Effector memory CD8-positive, alpha-beta T cell (primary cell): ENCODE measurements at places on chromosomes 13 and 19.

GRCh38 chr13:94335761-94336526, 143.5 kb downstream of the DCT start:
- no peak for DNase-seq
- no peaks in the 10 kb centered on the region for H3K36me3 ChIP-seq
- H3K27me3 ChIP-seq = no peaks in the 10 kb centered on the region
- H3K4me3 ChIP-seq = no peak overlapping the region

DNA sequence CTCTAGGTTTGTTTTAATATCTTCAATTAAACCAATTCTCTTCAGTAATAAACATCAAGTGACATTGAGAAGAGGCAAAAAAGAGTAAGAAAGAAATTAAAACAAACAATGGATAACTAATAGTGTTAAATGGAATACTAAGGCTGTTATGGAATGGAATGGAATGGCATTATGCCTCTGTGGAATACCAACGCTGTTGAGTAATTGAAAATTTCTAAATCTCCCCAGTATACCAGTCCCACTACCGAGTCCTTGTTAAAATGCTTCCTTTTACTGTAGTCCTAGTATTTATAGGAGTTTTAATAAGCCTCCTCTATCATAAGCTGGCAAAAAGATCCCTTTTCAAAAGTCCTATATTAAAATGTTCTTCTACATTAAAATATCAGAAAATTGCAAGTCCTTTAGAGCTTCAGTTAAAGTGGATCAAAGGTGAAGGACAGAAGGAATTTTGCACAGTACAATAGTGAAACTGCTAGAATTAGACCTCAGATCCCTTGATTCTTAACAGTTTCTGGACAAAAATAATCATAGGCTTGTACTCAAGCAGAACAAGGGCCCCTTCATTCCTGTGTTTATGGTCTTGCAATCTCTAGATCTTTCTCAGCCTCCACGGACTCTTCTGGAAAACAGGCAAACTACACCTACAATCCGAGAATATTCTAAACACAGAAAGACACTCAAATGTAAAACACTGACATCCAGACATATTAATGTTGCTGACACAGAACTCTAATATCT, 128.2 kb downstream of the PCDH9 start:
- no peaks in the 10 kb centered on the region for H3K27me3 ChIP-seq
- DNase-seq = no peak
- H3K4me3 ChIP-seq = no peak overlapping the region
- H3K27ac ChIP-seq = no peak overlapping the region

- no peak overlapping the region for H3K4me3 ChIP-seq
- peaks cover 11% of the 10 kb centered on the region for H3K27me3 ChIP-seq
- no peaks in the 10 kb centered on the region for H3K36me3 ChIP-seq
- no peak for DNase-seq
- no peak overlapping the region for H3K27ac ChIP-seq
Measured at GRCh38 chr13:98254513-98254912, 77.4 kb upstream of the RNF113B start.

GRCh38 chr19:44847144-44848035, 1.3 kb downstream of the NECTIN2 start:
- no peak for DNase-seq
- H3K4me3 ChIP-seq = peak overlapping the region; percentile 90
- H3K27ac ChIP-seq = peak overlapping the region; percentile 82
- H3K36me3 ChIP-seq = peaks cover 15% of the 10 kb centered on the region
- H3K27me3 ChIP-seq = peaks cover 16% of the 10 kb centered on the region
- H3K4me1 ChIP-seq = peaks cover 20% of the 10 kb centered on the region

DNA sequence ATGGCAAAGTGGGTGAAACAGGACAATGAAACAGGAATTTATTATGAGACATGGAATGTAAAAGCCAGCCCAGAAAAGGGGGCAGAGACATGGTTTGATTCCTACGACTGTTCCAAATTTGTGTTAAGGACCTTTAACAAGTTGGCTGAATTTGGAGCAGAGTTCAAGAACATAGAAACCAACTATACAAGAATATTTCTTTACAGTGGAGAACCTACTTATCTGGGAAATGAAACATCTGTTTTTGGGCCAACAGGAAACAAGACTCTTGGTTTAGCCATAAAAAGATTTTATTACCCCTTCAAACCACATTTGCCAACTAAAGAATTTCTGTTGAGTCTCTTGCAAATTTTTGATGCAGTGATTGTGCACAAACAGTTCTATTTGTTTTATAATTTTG, 8.6 kb downstream of the CLN5 start:
- H3K27ac ChIP-seq = no peak overlapping the region
- peaks cover 32% of the 10 kb centered on the region for H3K36me3 ChIP-seq
- no peak for DNase-seq
- H3K4me1 ChIP-seq = no peaks in the 10 kb centered on the region

DNA sequence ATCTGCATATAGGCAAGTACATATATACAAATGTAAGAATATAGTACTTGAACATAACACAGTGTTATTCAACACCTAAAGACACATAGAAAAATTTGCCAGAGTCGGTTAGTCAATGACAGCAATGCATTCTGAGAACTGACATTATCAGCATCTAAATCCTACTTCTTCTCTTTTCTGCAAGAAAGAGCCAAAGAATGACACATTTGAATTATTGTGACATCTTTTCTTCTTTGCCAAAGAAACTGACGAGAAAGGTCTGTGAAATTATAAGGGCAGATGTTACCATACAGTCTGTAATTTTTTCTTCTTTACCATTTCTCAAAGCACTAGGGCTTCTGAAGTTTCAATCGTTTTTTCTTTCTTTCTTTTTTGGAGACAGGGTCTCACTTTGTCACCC, 350.9 kb upstream of the NBEA start:
- no peak overlapping the region for H3K4me3 ChIP-seq
- H3K36me3 ChIP-seq = no peaks in the 10 kb centered on the region
- no peak for DNase-seq
- no peaks in the 10 kb centered on the region for H3K4me1 ChIP-seq
- no peaks in the 10 kb centered on the region for H3K27me3 ChIP-seq
- no peak overlapping the region for H3K27ac ChIP-seq

DNA sequence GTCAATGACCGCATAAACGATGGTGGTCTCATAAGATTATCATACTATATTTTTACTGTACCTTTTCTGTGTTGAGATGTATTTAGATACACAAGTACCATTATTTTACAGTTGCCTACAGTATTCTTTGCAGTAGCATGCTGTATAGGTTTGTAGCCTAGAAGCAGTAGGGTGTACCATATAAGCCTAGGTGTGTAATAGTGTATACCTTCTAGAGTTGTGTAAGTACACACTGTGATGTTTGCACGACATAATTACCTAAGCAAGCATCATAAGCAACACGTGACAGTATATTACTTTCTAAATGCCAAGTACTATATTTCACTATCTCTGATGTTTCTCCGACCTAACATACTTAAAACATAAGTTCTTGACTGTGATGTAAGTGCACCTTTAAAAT, 2.7 kb downstream of the LPAR6 start:
- no peaks in the 10 kb centered on the region for H3K27me3 ChIP-seq
- H3K27ac ChIP-seq = peak overlapping the region; percentile 84
- H3K36me3 ChIP-seq = peaks cover 19% of the 10 kb centered on the region
- DNase-seq = no peak

DNA sequence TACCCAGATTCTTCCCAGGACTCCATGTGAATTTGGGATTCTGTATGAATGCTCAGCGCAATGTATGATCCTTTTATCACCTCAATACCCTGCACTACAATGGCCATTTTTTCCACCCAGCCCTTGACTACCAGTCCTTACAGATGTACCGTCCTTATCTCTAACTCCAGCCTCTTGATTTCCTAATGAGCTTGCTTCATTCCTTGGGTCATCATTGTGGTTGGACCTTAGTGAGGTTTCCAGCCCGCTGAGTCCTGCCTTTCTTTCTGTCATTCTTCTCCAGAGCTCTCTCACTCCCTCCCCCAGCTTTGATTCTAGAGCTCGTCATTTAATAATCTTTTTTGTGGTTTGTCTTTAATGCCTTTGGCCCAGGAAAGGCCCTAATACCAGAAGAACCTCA, 438.5 kb downstream of the ZNF536 start:
- peaks cover 28% of the 10 kb centered on the region for H3K27me3 ChIP-seq
- H3K4me1 ChIP-seq = no peaks in the 10 kb centered on the region
- H3K4me3 ChIP-seq = no peak overlapping the region
- H3K36me3 ChIP-seq = peaks cover 3% of the 10 kb centered on the region
- no peak for DNase-seq

DNA sequence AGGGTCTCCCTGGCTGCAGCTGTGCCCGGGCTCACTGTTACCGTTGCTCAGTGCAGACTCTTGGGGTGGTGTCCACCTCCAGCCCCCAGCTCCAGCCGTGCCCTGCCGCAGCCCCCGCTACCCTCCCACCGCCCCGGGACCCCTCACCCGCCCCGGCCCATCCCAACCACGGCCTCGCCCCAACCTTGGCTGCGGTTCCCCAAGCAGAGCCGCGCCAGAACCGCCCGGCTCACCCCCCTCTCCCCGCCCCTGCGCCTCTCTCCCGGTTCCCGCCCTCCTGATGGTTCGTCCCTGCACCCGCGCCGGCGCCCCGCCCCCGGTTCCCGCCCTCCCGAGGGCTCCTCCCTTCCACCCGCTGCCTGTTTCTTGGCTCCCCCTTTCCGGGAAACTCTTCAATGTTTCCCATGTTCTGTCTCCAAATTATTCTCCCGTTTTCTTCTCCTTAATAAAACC, 40.3 kb downstream of the ANKRD10 start:
- peaks cover 10% of the 10 kb centered on the region for H3K4me1 ChIP-seq
- H3K4me3 ChIP-seq = peak overlapping the region; percentile 72
- no peak for DNase-seq
- H3K27me3 ChIP-seq = peaks cover 23% of the 10 kb centered on the region
- H3K36me3 ChIP-seq = peaks cover 4% of the 10 kb centered on the region
- peak overlapping the region; percentile 26 for H3K27ac ChIP-seq

DNA sequence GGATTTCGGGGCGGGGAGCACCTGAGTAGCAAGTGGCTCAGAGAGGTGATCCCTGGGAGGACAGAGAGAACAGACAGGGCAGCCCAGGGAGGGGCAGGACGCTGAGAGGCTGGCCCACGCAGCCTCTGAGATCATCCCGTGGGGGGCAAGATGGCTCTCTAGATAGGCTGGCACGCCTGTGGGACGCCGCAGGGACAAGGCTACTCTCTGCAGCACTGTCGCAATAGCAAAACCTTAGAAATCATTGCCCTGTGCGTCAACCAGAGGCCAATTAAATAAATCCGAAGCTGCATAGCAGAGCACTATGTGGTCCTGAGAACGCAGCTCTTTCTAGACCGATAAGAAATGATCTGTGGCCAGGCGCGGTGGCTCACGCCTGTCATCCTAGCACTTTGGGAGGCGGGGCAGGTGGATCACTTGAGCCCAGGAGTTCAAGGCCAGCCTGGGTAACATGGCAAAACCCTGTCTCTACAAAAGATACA, 5.1 kb downstream of the PEX11G start:
- H3K4me3 ChIP-seq = no peak overlapping the region
- peaks cover 27% of the 10 kb centered on the region for H3K36me3 ChIP-seq
- no peak overlapping the region for H3K27ac ChIP-seq
- DNase-seq = no peak
- peaks cover 11% of the 10 kb centered on the region for H3K27me3 ChIP-seq
- peaks cover 5% of the 10 kb centered on the region for H3K4me1 ChIP-seq

DNA sequence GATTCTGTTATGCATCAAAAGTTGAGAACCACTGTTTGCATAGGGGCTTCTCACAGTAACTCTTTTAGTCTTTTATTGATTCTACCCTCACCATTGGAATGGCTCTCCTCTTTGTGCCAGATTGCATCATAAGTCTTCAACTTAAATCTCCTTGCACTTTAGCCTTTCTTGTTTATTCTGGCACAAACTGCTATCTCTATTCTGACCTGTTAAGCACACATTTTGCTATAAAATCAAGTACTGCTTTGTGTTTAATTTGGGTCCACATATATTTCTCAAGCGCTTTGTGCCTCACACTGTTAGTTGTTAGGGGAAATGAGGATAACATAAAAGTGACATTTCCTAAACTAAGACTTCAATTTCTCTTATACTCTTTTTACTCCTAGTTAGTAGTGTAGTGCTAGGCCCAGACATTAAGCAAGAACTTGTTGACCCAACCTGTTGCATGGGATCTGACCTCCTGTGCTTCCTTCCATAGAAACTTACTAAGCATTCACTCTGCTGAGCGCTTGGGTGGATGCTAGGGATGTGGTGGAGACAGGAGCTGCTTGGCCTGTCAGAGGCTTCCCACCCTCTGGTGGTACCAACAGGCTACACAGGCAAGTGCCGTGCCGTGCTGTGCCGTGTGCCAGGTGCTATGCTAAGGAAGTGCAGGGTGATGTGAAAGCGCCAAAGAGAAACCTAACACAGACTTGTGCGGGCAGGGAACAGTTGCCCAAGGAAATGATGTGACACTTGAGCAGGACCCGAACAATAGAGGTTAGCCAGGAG, 1.2 kb downstream of the UTP14C start:
- H3K4me3 ChIP-seq = no peak overlapping the region
- no peak for DNase-seq
- peaks cover 22% of the 10 kb centered on the region for H3K4me1 ChIP-seq
- H3K27ac ChIP-seq = no peak overlapping the region
